ENCODE measurements at places on chromosomes 11 and 22.
A peak's percentile ranks its signal among the peaks of the same experiment; 100 is the strongest.

- DNase-seq, result no peak
Observed at GRCh38 chr11:69037544-69037943, 11.2 kb upstream of the TPCN2 start.

- DNase-seq, result peak; percentile 91
Observed at GRCh38 chr11:10322830-10323792, 18.2 kb downstream of the ADM start.

DNA sequence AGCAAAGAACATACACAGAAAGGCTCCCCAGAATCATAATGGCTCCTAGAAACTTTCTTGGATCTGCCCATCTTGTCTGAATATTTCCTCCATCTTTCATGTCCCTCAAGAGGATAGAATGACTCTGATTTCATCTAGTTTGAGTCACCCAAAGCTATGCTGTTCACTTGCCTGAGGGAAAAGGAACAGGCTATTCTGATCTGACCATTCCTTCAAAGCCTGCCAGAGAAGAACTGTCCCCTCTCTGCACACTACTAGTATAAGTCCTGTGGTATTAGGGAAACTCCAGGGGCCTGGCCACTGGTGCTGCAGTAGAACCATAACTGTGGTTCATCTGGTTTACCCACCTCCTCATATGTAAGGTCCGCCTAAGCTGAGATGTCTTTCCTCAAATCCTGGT, 2.4 kb upstream of the PATE1 start:
- no peak for DNase-seq

- no peak for DNase-seq
Observed at GRCh38 chr11:41316751-41317150, 142.7 kb downstream of the LRRC4C start.

DNA sequence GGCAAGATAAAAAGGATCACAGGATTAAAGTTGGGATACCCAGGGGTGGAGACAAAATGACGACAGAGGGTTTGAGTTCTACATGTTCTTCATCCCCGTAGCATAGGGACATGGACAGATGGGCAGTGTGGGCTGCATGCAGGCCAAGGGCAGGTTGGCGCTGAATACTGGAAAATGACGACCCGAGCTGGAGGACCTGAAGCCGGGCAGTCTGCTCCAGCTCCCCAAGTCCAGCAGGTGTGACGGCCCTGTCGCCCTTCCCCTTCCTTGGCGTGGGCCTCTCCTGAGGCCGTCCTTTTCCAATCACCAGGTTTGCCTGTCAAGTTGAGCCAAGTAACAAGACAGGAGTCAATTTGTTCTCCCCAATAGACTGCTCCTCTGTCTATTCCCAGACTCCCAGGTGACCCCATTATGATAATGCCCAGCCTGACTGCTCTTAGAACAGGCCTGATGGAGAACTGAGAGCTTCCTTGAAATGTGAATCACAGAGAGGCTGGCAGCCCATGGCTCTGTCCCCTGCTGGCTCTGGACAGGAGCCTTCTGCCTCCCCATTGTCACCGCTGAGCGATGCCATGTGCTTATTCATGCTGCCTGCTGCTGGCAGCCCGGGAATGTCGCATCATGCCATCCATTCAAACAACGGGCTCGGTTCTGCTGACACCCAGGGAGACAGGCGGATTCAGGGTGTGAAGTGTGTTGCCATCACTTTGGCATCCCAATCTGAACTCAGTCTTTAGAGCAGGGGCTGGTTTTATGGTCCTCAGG, 392.1 kb downstream of the NTM start:
- no peak for DNase-seq

GRCh38 chr22:41197038-41197972, 7.8 kb upstream of the L3MBTL2 start:
- peak; percentile 87 for DNase-seq
